Midbrain (tissue), 1 donor: ENCODE measurements at places on chromosomes 5 and 9.

GRCh38 chr9:127204771-127205470 lies 59.7 kb upstream of the GARNL3 start:
- peak; percentile 39 for DNase-seq

DNA sequence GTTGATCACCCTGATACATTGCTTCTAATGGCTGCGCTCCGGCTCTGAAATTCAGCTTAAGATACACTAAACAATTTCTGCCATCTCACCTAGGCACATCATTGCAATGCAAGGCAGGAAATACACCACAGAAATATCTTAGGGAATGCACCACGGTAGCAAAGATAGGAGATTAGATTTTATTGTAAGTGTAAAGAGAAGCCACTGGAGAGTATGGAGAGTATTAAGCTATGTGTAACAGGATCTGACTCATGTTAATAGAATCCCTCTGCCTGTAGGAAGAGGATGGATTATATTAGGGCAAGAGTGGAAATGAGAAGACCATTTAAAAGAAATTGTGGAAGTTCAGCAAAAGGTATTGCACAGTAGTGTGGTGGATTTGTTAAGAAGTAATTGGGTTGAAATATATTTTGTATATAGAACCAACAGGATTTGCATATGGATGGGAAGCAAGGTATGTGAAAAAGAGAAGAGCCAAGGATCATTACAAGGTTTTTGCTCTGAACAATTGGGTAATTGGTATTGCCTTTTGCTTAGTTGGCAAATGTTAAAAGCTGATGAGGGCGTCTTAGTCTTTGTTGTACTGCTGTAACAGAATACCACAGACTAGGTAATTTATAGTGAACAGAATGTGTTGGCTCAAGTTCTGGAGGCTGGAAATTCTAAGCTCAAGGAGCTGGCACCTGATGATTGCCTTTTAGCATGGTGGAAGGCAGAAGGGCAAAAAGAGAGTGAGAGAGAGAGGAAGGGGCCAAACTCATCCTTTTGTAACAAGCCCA lies 636.1 kb downstream of the PSAT1 start:
- no peak for DNase-seq

GRCh38 chr9:715300-715699 lies 126.2 kb upstream of the DMRT1 start:
- DNase-seq = peak; percentile 32

DNA sequence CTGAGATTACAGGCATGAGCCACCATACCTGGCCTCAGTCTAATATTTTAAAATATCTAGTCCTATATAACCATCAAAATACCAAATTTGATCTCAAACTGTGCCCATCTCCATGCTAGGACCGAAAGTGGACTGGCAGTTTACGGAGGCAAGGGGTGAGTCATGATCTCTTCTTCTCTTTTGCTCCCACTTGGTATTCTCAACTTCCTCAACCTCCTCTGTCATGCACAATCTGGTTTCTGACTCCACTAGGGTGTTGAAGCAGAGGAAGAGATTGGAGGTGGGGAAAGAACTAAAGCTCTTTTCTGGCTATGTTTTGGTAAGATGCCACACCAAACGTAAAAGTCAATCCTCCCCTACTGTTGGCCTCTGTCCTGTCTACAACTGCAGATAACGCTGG lies 55.9 kb upstream of the CEMIP2 start:
- DNase-seq = no peak

GRCh38 chr5:139898981-139899380 lies 103.4 kb downstream of the PSD2 start:
- no peak for DNase-seq

DNA sequence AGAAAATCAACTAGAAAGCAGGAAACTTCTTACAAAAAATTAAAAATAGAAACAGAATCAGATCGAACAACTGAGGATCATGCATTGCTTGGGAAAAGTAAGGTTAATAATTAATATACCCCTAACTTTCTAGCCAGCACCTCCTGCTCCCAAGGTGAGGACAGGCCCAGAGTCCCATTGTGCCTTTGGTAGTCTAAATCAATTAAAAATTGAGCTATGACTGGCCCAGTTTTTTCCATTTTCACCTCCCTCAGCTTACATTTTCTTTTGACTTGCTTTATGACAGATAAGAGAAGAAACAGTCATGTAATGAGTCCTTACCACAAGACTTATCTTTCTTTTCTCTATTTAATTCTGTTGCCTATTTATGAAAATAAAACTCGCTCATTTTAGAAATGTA lies 182.2 kb downstream of the RAB3C start:
- DNase-seq = no peak

GRCh38 chr5:163917747-163918146 lies 412.3 kb downstream of the MAT2B start:
- DNase-seq = no peak

DNA sequence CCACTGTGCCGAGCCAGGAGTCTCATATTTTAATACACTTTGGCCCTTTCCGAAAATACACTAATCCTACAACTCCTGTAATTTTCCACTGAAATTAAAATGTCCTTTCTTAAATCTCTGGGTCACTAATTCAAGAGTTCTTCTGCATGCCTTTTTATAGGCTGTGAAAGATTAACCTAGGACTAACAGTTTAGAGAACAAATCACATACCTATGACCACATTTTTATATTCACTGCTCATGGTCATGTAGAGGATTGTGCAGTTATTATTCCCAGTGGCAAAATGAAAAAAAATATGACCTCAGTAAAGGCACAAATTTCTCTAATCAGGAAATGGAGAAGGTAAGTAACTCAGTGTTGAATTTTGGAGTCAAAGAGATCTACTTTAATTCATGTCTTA lies 33.4 kb downstream of the SLCO4C1 start:
- no peak for DNase-seq

- DNase-seq = peak; percentile 76
These were observed 57.8 kb downstream of the ZNF462 start for GRCh38 chr9:106920701-106921283.

GRCh38 chr9:124420991-124421543 lies 5.8 kb upstream of the PSMB7 start:
- peak; percentile 17 for DNase-seq

- no peak for DNase-seq
These were observed 5.2 kb upstream of the PKN3 start for GRCh38 chr9:128696923-128697707.

DNA sequence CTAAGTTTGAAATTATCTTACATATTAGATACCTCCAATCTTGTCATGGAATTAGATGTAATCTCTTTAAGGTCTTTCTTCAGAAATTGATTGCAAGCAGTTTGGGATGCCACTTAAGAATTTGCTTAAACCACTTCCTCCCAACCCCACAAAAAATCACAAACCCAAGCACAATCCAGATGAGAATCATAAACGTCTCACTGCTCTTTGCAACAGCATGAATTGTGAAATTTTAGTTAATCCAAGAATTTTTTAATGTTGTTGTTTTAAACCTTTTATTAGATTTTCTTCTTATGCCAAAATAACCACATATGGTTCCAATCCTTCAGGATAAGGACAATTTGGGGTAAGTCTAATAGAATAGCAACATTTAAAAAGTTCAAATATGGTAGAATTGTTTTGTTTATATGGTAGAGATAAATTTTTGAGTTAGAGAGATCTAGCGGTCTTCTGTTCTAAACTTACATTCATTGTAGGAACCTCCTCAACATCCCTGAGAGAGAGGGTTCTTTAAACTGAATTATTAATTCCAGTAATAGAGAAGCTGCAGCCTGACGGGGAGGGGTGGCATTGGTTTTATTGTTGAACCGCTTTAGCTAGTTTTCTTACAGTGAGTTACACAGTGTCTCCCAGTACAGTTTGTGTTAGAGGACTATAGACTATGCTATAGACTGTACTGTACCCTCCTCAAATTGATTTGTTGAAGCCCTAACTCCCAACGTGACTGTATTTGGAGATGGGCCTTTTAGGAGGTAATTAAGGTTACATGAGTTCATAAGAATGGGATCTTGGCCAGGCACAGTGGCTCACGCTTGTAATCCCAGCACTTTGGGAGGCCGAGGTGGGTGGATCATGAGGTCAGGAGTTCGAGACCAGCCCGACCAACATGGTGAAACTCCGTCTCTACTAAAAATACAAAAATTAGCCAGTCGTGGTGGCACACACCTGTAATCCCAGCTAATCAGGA lies 24.8 kb upstream of the IL6ST start:
- DNase-seq = no peak

DNA sequence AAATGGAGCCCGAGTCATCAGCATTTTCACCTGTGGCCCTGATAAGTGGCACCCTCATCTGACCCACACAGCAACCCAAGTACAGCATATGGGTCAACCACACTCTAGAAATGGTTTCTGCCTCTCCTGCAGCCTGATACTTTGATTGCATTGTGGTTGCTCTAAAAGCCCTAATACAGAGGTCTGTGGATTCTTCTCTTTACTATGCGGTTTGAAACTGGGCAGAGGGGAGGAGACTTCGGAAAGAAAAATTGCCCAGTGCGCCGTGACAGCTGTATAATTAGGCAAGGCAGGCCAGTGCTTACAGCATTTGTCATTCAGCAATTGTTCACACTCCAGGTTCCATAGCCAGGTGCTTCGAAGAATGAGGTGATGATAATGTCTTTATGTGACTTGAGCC lies 361.0 kb downstream of the NFIB start:
- no peak for DNase-seq

DNA sequence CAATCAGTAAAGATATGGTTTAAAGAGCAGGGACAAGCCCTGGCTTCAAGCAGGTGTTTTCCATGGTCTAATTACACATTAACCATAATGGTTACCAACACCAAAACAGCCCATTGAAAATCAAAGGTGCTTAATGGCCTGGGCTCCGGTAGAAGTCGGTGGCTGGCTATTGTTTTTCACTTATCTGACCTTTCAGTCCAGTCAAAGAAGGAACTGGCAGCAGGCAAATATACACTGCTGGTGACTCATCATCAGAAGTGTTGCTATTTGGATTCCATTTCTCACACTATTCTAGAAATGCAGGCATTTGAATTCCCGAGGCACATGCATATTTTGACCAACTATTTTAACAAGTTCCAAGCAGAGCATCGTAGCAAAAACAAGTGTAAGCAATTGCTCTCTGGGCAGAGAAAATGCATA lies 26.3 kb upstream of the GABRP start:
- no peak for DNase-seq

DNA sequence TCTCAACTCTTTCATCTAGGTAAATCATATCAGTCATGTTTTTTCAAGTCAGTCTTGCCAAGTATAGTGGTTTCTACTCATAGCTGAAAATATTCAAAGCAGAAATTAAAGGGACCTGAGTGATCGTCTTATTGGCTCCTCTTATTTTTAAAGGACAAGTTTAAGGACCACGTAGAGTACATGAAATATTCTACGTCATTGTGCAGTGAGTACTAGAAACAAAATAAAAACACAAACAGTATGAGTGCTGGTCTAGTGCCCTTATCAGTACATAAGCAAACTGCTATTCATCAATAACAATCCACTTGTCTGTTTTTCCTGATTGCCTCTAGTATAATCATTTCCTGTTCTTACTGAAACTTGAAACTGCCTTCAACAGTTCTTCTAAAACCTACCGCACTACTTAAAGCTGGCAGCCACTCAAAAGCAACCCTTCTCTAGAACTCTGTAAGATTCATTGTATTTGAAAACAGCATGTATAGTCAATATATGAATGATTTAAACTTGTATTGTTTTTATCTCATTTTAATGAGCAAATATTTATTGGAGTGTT lies 853.7 kb downstream of the TAF11L14 start:
- no peak for DNase-seq

DNA sequence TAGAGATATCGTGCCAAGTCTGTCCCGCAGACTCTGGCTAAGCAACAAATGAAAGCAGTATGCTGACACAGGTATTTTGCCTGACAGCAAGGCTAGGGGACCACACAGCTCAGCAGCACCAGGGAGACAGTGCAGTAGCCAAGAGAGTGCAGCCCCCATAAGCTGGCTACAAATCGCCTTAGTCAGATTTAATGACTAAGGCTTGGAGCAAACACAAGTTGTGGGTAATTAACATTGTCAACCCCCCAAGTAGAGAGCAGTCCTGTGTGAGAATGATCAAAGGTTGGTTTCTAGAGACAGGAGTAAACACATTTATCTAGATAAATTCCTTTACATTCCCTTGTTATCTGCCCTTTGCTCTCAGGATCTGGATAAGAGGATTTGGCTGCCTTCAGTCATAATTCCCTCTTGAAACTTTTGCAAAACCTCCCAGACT lies 1434.5 kb upstream of the CDH6 start:
- DNase-seq = no peak

DNA sequence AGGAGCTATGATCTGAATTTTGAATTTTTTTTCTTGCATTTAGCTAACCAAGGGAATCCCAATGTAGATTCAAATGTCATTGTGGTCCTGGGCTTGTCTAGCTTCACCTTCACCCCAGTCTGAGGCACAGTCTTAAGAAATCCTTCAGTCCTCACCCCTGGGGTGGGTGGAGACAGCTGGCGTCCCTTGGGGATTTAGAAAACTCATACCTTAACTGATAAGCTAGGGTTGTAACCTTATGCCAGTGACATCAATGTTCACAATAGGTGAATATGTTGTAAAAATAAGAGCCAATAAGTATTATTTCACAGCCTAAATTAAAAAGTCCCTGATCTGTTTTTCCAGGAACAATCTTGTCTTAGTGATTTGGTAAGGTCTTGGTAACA lies 4.6 kb downstream of the ISOC1 start:
- DNase-seq = no peak

- no peak for DNase-seq
These were observed 39.5 kb downstream of the ZNF510 start for GRCh38 chr9:96738147-96739027.

GRCh38 chr5:74404574-74405508 lies 235.7 kb downstream of the ENC1 start:
- no peak for DNase-seq

DNA sequence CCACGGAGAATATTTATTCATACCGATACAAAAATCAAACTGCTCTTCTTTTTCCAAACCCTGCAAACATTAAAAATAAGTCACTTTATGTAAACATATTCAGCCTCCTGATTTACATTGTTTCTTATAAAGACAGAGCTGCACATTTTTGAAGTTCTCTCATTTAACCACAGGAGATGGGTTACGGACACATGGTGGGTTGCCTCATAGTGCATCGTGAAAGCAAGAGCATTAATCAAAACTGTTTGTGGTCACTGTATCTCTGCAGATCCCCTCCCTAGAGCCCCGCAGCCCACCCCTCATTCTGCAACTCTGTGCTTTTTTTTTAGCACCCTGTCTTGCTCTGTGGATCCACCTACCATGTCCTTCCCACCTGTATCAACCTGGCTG lies 43.3 kb upstream of the EQTN start:
- DNase-seq = no peak

DNA sequence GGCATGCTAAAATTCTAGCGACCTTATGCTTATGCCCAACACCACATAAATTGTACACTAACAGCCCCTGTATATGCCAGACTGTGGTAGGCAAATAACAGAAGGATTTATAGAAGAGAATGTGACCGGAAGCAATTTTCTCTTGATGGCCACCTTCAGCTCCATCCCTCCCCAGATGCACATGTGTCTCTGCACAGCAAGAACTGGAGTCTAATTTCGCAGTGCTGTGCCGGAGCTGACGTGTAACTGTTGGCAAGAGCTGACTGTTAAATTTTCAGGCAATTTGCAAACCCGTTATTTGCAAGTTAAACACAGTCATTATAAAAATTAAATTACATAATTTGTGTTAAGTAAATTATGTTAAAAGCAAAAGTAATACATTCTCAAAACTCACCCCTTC lies 48.4 kb downstream of the PCA3 start:
- DNase-seq = no peak
